ENCODE measurements at places on chromosomes 2 and 18. TPM values are rescaled to one million over a fixed set of nuclear protein-coding genes. Genes with fewer than 3 reads are reported as not detected.

- no peaks in the 10 kb centered on the region for H3K36me3 ChIP-seq
- H3K4me1 ChIP-seq: no peaks in the 10 kb centered on the region
- no peaks in the 10 kb centered on the region for H3K27me3 ChIP-seq
- H3K4me3 ChIP-seq: no peak overlapping the region
- peak; percentile 60 for DNase-seq
These were observed 114.0 kb downstream of the CYP26B1 start for GRCh38 chr2:72033636-72034035.

The DPP4 gene
- 4.5 TPM for total RNA-seq

- H3K36me3 ChIP-seq: no peaks in the 10 kb centered on the region
- H3K27ac ChIP-seq: no peak overlapping the region
- no peaks in the 10 kb centered on the region for H3K27me3 ChIP-seq
- H3K4me1 ChIP-seq: no peaks in the 10 kb centered on the region
- no peak for DNase-seq
- H3K4me3 ChIP-seq: no peak overlapping the region
These were observed 19.5 kb upstream of the CXXC1 start for GRCh38 chr18:50306944-50307343.

- no peaks in the 10 kb centered on the region for H3K4me1 ChIP-seq
- no peak for DNase-seq
- no peak overlapping the region for H3K4me3 ChIP-seq
- H3K27me3 ChIP-seq: no peaks in the 10 kb centered on the region
- no peak overlapping the region for H3K27ac ChIP-seq
These were observed 76.7 kb downstream of the RND3 start for GRCh38 chr2:150410809-150411208.

GRCh38 chr2:64609227-64609941 is 44.3 kb downstream of the SERTAD2 start:
- no peaks in the 10 kb centered on the region for H3K36me3 ChIP-seq
- H3K4me1 ChIP-seq: no peaks in the 10 kb centered on the region
- DNase-seq: peak; percentile 58
- peak overlapping the region; percentile 76 for H3K27ac ChIP-seq
- no peaks in the 10 kb centered on the region for H3K27me3 ChIP-seq
- peak overlapping the region; percentile 61 for H3K4me3 ChIP-seq

DNA sequence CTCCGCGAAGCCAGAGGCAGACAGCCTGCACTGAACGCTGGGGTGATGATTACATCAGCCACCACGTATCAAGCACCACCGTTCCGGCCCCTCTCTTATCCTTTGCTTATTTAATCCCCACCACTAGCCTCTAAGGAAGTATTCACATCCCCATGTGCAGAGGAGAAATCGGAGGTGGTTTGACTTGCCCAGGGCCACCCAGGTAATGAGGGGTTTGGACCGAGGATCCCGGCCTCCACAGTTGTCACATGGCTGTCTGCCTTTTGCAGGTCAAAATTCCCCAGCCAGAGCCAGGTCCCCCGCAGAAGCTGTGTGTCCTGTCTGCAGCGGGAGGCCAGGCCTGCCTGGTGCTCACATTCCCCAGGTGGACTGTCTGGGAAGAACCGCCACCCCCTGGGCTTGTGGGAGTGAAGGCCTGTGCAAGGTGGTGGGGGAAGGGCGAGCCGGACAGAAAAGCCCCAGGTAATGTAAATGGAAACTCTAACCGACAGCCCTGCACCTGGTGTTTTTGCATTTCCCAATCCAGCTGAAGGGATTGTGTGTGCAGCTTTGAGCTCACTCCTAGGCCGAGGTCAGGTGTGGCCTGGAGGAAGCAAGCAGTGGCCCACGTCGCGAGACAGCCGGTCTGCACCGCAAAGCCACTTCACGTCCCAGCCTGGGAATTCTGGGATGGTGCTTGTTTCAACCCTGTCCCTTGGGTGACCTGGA is 108.5 kb upstream of the ID2 start:
- no peak overlapping the region for H3K4me3 ChIP-seq
- no peaks in the 10 kb centered on the region for H3K36me3 ChIP-seq
- no peak for DNase-seq
- H3K4me1 ChIP-seq: peaks cover 27% of the 10 kb centered on the region

The TEKT4 gene
- not detected for total RNA-seq

DNA sequence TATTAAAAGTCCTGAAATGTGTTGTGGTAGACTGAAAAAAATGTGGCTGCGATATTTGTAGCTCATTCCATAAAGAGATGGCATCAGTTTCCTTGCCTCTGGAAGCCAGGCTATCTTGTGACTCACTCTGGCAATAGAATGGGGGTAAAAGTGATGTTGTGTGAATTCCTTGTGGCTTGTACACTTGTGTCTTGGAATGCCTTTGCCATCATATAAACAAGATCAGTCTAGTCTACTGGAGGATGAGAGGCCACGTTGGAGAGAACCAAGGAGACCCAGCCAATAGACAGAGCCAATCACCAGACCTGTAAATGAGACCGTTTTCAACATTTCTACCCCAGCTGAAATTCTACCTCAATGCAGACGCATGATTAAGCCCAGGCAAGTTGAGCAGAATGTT is 254.1 kb downstream of the TRIB2 start:
- H3K27me3 ChIP-seq: no peaks in the 10 kb centered on the region
- no peak for DNase-seq
- H3K4me1 ChIP-seq: no peaks in the 10 kb centered on the region
- no peak overlapping the region for H3K4me3 ChIP-seq

DNA sequence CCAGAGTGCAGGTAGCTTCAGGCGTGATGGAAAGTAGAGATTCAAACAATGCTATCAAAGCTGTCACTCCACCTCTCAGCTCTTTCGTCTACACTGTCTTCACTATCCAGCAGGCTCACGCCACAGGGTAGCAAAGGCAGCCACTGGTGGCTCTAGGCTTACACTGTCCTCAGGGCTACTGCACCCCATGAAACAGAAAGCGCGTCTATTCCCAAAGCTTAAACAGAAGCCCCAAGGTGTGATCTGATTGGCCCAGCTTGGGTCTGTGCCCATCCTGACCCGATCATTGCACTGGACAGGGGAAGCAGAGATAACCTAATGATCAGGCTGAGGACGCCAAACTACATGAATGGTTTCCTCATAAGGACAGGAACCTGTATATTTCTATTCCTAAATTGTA is 100.1 kb downstream of the PDCL3 start:
- no peak for DNase-seq
- H3K27me3 ChIP-seq: no peaks in the 10 kb centered on the region
- H3K4me3 ChIP-seq: no peak overlapping the region
- H3K4me1 ChIP-seq: no peaks in the 10 kb centered on the region

DNA sequence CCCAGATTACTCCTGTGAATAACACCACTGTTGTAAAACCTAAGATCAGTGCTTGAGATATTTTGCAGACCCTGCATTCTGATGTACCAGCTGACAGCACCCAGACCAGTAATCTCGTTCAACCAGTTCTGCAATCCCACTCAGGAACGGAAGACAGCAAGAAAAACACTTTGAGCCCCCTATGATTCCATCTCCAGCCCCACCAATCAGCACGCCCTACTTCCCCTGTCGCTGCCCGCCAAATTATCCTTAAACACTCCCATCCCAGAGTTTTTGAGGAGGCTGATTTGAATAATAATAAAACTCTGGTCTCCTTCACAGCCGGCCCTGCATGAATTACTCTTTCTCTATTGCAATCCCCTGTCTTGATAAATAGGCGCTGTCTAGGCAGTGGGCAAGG is 173.9 kb upstream of the CDH2 start:
- H3K27ac ChIP-seq: no peak overlapping the region
- no peaks in the 10 kb centered on the region for H3K36me3 ChIP-seq
- no peak for DNase-seq
- H3K4me3 ChIP-seq: no peak overlapping the region
- H3K4me1 ChIP-seq: no peaks in the 10 kb centered on the region

The NEU2 gene
- total RNA-seq: not detected

GRCh38 chr18:28041366-28041765 is 135.6 kb downstream of the CDH2 start:
- DNase-seq: no peak
- no peaks in the 10 kb centered on the region for H3K36me3 ChIP-seq
- H3K4me3 ChIP-seq: no peak overlapping the region
- H3K27ac ChIP-seq: no peak overlapping the region
- H3K27me3 ChIP-seq: no peaks in the 10 kb centered on the region
- H3K4me1 ChIP-seq: peaks cover 33% of the 10 kb centered on the region

DNA sequence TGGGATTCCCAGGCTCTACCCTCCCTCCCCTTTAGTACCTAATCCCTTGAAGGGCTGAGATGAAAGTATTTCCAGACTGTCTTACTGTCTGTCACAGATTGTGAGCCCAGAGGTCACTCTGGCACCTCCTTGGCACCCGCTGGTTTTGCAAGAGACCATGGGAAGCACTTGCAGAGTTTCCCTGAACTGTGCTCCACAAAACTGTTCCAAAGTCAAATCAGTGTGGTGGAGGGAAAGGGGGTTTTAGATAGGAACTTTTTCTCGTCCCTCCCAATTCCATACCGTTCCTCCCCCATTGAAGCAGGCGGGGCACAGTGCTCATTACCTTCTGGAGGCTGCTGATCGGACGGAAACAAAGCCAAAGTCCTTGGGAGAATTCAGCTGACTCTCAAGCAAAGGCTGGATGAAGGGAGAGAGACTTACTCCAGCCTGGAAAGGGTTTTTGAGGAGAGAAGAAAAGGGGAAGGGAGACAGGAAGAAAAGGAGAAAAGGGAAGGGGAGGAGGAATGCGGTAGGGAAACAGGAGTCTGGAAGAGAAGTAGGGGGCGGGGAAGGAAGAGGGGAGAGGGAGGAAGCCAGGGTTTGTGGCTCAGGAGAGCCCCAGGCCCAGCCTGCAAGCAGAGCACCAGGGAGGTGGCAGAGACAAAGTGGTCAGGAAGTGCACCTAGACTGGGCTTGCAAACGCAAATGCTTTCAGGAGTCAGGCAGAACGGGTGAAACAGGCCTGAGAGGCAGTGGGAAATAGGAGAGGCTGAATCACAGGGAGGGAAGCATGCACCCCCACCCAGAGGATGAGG is 88.4 kb upstream of the SP3 start:
- no peak overlapping the region for H3K4me3 ChIP-seq
- H3K36me3 ChIP-seq: no peaks in the 10 kb centered on the region
- no peak overlapping the region for H3K27ac ChIP-seq

DNA sequence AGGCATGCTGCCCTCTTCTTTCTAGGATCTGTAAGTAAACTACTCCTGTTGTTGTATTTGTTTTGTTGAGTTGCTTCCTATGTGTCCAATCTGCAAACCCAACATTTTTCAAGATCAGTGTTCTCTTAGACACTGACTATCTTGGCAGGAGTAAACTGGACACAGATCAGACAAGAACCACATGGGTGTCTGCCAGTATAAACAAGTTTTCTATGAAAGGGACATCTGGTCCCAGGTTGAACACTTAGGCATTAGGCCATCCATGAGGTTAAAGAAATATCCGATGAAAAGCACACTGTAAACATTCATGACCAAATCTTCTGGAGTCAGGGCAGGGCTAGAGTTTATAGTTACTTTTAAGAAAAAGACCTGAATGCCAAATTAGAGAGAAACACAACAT is 441.8 kb downstream of the NYAP2 start:
- no peaks in the 10 kb centered on the region for H3K27me3 ChIP-seq
- no peaks in the 10 kb centered on the region for H3K36me3 ChIP-seq
- H3K4me3 ChIP-seq: no peak overlapping the region
- no peaks in the 10 kb centered on the region for H3K4me1 ChIP-seq
- H3K27ac ChIP-seq: no peak overlapping the region

The ATOH8 gene
- 35.1 TPM for total RNA-seq

DNA sequence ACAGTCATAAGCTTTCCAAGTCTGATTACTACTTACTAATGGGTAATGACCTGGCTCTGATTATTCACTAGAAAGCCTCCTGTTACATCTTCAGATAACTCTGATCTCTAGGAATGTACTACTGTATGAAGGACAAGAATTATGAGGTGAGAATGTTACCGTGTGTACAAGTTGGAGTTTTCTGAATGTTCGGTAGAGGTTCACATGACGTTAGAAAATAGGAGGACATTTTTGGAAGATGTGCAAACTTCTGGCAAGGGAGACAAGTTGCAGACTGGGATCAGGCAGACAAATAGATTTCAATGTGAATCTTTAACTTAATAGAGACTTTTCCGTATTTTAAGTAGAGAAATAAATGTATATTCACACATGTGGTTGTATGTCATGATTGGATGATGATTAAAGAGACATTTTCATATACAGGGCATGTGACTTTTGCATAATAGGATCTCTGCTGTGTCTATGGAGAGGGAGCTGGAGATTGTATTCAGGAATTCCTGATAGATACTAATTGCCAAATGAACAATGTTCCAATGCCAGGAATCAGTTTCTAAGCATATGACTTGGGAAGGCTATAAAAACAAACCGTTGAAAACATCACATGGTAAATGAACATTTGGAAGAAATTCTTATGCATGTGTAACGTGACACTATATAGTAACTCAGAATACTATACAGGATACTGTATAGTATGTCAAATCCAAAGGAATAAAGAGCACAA is 1695.8 kb upstream of the PIK3C3 start:
- H3K27me3 ChIP-seq: no peaks in the 10 kb centered on the region
- no peaks in the 10 kb centered on the region for H3K4me1 ChIP-seq
- no peak for DNase-seq
- no peak overlapping the region for H3K27ac ChIP-seq

DNA sequence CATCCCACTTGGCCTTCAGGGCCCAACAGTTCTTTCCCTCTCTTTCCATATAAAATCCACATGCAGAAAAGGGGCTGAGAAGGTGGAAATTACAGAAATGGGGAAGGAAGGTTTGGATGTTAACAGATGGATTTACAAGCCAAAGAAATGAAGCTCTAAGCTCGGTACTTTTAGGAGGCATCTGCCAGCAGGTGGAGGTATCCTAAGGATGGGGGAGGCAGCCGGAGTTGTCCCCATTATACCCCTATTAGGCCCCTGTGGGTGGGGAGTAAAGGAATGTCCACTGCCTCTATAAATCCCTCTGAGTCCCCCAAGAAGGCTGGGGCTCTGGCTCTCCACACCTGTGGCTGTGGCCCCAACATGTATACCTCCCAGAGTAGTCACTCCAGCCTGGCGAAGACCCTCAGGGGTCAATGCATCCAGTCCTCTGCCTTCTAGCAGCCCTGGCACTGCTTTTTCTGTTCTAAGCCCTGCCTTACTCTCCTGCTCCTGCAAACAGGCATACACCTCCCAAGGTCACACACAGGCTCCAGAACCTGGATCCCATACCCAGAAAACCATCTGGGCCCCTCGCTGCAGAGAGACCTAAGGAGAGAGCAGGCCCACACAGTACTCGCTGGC is 1.2 kb downstream of the FBXO41 start:
- peaks cover 21% of the 10 kb centered on the region for H3K4me1 ChIP-seq
- no peaks in the 10 kb centered on the region for H3K36me3 ChIP-seq
- no peak overlapping the region for H3K27ac ChIP-seq
- no peak overlapping the region for H3K4me3 ChIP-seq
- H3K27me3 ChIP-seq: no peaks in the 10 kb centered on the region
